GM13976 (cell line): ENCODE measurements at places on chromosomes 16 and 17.
A peak's percentile ranks its signal among the peaks of the same experiment; 100 is the strongest.

DNA sequence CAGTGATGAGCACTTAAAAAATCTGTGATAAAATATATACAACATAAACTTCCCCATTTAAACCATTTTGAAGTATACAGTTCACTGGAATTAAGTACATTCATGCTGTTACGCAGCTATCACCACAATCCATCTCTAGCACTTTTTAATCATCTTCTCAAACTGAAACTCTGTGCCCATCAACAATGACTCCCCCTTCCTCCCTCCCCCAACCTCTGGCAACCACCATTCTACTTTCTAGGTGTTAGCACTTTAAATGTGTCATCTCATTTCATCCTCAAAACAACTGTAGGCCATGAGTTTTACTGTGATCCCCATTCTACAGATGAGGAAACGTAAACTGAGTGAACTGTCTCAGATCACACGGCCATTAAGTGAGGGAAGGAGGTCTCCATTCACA is 13.8 kb upstream of the TMEM98 start:
- no peak for DNase-seq

GRCh38 chr17:81393684-81394376 is 1.4 kb upstream of the BAHCC1 start:
- DNase-seq = peak; percentile 85

- no peak for DNase-seq
Observed at GRCh38 chr16:29943846-29944799, 17.8 kb upstream of the TMEM219 start.

- no peak for DNase-seq
Observed at GRCh38 chr17:45383003-45383402, 49.7 kb downstream of the ARHGAP27 start.

DNA sequence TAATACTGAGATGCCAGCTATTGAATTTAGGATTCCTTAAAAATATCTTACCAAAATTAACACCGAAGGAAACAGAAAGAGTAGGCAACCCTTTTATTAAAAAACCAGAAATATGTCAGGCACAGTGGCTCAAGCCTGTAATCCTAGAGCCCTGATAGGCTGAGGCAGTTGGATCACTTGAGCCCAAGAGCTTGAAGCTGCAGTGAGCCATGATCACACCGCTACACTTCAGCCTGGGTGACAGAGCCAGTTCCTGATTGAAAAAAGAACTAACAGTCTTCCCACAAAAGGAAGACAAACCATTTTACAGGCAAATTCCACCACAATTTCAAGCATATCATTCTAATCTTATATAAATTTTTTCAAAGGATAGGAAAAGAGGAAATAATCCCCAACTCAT is 15.6 kb downstream of the SLFN12 start:
- DNase-seq = no peak

GRCh38 chr17:13822700-13823099 is 221.0 kb upstream of the HS3ST3A1 start:
- no peak for DNase-seq

DNA sequence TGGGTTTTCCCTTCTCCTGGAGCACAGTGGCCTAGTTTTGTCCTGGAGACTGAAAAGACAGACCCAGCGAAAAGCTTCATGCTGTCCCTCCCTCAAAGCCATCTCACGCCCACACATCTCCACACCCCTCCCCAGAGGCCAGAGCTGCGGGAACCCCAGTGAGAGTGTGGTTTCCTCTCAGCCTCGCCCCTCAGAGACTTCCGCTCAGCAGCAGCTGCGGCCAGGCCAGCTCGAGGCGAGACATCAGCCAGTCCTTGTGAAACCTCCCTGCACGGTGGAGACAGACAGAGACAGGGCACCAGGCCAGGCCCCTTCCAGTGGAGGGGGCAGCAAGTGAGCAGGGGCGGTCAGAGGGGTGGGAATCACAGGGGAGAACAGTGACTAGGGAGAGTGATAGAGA is 77.0 kb upstream of the TNRC6C start:
- DNase-seq = peak; percentile 94

- DNase-seq = no peak
Observed at GRCh38 chr16:60763869-60764268, 1272.4 kb downstream of the CDH8 start.

- no peak for DNase-seq
Observed at GRCh38 chr16:20976576-20976975, 76.0 kb downstream of the LYRM1 start.

GRCh38 chr16:19567560-19567959 is 12.1 kb downstream of the VPS35L start:
- DNase-seq = no peak

- no peak for DNase-seq
Observed at GRCh38 chr17:10216213-10216938, 18.0 kb upstream of the GAS7 start.

DNA sequence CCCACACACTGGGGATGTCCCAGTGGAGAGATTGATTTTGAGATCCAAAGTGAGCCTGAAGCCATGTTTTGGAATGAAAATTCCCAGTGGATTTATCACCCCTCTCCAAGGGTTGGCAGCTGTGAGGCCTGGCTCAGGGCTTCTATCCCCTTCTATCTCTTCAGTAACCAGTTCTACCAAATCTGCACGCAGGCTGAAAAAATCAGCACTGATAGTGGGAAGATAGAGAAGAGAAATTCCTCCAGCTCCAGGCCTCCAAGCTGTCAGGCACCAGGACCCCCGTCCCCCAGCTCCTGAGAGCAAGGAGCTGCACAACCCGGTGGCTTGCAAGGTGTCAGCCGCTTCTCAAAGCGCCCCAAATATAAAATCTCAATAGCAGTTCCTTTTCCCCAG is 1.0 kb downstream of the FLOT2 start:
- no peak for DNase-seq

GRCh38 chr17:56624309-56624708 is 30.8 kb downstream of the NOG start:
- DNase-seq = no peak

GRCh38 chr17:76281573-76282371 is 16.6 kb downstream of the UBALD2 start:
- DNase-seq = no peak

DNA sequence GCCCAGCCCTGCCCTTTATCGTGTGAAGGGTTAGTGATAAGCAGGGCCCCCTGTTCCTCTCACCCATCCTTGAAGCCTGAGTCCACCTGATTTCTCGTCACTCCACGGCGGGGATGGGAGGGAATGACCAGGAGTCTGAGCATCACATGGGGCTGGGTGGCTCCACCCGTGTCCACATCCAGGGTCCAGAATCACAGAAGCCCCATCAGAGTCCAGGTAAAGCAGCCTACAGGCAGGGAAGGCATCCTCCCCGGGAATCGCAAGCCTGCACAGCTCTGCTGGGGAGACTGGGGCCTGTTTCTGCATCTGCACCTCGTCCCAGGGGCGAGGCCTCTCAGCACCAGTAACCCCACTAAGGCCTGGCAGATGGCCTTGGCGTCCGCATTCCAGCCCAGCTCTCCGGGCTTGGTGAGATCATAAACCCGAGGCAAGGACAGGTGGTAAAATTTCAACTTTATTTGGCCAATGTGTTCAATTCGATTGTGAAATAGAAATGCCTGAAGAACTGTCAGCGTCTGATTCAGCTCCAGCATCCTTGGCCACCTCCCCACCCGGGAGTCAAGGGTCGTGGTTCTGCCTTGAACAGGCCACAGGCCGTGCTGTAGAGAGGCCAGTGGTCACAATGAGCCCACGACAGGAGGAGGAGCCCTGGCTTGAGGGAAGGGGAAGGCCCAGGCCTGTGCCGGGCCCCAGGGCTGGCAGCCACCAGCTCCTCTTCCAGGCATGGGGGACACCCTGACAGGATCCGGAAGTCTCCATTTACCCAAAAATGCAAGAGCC is 8.1 kb upstream of the PPP1R27 start:
- DNase-seq = no peak

DNA sequence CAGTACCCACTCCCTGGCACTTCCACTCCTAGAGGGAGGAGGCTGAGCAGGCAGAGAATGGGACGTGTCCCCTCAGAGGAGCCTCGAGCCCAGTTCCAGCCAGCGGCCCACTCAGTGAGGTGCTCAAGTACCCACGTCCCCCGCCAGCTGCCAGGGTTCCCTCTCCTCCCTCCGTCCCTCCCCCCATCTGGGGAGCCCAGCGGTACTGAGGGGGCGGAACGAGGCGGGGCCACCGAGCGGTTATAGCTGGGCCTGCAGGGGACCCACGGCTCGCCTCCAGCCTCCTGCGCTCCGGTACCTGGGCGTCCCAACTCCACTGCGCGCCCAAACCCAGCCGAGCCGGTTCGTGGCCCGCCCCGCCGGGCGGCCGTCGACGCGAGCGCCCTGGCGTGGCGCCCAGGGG is at the start of gene NPW:
Gene NPW (plus strand): TSS at position 268 of the 403 bp plus-strand sequence.
- no peak for DNase-seq

DNA sequence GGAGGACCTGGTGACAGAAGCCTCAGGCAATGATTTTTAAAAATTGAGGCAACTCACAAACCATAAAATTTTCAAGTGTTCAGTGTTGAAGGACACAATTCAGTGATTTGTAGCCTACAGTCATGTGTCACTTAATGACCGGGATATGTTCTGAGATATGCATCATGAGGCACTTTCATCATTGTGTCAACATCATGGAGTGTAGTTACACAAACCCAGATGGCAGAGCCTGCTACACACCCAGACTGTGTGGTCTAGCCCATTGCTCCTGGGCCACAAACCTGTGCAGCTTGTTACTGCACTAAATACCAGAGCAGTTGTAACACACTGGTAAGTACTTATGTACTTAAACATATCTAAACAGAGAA is 1.6 kb downstream of the PRSS41 start:
- no peak for DNase-seq

GRCh38 chr16:5024632-5025031 is 9.1 kb downstream of the NAGPA start:
- peak; percentile 39 for DNase-seq
